B cell (primary cell): ENCODE measurements at places on chromosomes 6 and 20. TPM values are rescaled to one million over a fixed set of nuclear protein-coding genes. Genes with fewer than 3 reads are reported as not detected.

- no peak for DNase-seq
Observed at GRCh38 chr6:146358431-146359046, 185.1 kb upstream of the RAB32 start.

- DNase-seq: no peak
Observed at GRCh38 chr6:3269281-3269975, 10.7 kb downstream of the PSMG4 start.

DNA sequence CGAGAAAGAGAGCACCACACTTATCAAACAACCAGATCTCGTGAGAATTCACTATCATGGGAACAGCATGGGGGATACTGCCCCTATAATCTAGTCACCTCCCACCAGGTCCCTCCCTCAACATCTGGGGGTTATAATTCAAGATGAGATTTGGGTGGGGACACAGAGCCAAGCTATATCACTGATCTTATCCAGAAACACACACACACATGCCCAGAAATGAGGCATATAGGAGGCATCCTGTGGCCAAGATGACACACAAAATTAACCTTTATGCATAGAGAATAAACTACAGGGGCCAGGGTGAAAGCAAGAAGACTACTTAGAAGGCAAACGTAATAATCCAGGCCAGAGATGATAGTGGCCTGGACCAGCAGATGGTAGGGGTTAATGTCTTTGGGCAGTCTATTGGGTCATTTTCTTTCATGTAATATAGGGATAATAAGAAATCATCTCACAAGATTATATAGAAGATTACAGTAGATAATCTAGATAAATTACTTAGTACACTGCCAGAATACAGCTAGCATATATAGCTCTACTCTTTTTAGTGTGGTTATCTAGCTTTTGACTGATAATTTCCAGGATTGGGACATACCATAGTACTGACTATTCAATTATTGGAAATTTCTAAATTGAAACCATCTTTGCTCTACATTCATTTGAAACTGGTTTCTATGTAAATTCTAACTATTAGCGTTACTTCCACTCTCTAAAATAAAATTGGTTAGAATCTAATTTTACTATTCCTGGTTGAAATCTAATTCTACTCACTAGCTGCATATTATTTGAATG lies 20.0 kb downstream of the RNF144B start:
- DNase-seq: no peak

- DNase-seq: no peak
Observed at GRCh38 chr6:169908403-169908933, 157.0 kb downstream of the ERMARD start.

DNA sequence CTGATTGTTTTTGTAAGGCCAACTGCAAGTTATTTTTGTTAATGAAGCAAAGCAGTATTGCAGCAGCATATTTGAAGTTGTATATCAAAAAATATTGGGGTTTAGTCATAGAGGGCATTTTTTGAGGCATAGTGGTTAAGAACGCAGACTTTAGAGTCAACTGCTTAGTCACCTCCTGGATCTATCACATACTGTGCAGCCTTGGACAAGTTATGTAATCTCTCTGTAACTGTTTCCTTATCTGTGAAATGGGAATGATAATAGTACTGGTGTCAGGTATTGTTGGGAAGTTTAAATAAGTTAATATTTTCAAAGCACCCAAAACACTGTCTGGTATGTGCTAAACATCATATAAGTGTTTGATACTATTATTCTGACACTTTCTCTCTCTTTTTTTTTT lies 27.2 kb upstream of the EFHC1 start:
- no peak for DNase-seq

PROCR gene
- total RNA-seq: 0.57 TPM in 1 of 2 replicates, not detected in the other

OPRM1 gene
- total RNA-seq: not detected in 2 replicates

CST3 gene
- total RNA-seq: 1.0 and 1.2 TPM in 2 replicates
